ENCODE measurements at places on chromosomes 3 and 15. TPM values are rescaled to one million over a fixed set of nuclear protein-coding genes. Genes with fewer than 3 reads are reported as not detected.

Gene SACM1L
- 53.1 TPM for total RNA-seq

Gene LRRC34
- total RNA-seq: 4.0 TPM

Gene SLC41A3
- total RNA-seq: 74.3 TPM

Gene TMEM212
- total RNA-seq: not detected

Gene ULK3
- 36.1 TPM for total RNA-seq

Gene RPL32
- total RNA-seq: 1,227 TPM

Gene TPRG1
- 2.7 TPM for total RNA-seq

Gene TRIM59
- 4.8 TPM for total RNA-seq

DNA sequence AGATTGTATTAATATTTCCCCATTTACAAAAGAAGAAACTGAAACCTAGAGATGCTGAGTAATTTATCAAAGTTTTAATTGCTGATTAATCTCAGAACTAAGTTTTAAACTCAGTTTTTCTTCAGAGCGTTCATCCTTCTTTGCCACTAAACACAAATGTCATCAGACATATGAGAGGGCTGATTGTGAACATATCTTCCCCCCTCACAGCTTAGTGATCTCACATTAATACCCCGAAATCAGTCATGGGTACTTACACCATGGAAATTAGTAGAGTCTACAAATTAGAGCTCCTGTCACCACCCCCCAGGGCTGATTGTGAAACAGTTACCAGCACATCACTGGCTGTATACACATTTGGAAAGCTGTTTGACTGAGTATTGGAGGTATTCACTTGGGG is 189.3 kb upstream of the SGO1 start:
- DNase-seq: no peak

- no peak for DNase-seq
Observed at GRCh38 chr15:63401714-63402497, 20.3 kb upstream of the CA12 start.

DNA sequence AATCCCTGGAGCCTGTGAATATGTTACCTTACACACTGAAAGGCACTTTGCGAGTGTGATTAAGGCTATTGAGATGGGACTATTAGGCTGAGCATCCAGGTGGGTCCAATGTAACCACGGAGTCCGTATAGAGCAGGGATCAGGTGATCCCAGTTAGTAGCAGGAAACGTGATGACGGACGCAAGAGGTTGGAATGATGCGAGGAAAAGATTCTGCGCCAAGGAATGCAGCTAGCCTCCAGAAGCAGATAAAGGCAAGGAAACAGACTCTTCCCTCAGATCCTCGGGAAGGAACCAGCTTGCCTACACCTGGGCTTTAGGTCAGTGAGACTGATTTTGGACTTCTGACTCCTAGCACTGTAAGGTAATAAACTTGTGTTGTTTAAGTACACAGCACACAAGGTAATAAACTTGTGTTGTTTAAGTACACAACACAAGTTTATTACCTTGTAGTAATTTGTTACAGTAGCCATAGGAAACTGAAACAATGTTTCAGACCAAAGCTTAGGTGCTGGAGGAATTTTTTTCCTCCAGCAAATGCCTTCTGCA is 125.0 kb downstream of the CHST2 start:
- DNase-seq: no peak

DNA sequence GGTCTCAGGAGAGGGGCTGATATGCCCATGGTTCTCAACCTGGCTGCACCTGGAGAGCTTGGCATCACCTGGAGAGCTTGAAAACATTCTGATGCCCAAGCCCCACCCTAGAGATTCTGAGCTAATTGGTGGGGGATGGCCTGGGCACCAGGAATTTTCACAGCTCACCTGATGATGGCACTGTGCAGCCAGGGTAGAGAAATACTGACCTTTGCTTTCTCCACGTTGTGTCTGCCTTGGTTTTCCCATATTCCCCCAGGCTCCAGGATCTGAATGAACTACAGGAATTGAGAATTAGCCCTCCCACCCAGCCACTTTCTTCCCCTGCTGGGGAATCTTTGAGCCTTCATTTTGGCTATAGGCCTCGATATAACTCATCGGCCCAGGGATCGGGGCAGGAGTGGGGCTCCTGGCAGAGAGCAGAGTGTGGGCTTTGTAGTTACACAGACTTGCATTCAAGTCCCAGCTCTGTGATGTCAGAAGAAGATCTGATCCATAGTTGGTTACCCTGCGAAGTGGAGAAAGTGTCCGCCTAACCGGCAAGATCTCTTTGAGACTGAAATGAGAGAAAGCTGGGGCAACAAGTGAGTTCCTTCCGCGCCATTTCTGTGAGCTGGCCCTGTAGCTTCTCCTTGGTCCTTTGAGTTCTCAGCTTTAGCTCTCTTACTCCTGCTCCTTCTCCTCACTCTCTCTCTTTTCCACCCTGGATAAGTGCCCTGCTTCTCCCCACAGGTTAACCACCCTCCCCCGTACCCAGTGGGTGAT is 33.1 kb upstream of the UBE2Q2 start:
- DNase-seq: peak; percentile 20

DNA sequence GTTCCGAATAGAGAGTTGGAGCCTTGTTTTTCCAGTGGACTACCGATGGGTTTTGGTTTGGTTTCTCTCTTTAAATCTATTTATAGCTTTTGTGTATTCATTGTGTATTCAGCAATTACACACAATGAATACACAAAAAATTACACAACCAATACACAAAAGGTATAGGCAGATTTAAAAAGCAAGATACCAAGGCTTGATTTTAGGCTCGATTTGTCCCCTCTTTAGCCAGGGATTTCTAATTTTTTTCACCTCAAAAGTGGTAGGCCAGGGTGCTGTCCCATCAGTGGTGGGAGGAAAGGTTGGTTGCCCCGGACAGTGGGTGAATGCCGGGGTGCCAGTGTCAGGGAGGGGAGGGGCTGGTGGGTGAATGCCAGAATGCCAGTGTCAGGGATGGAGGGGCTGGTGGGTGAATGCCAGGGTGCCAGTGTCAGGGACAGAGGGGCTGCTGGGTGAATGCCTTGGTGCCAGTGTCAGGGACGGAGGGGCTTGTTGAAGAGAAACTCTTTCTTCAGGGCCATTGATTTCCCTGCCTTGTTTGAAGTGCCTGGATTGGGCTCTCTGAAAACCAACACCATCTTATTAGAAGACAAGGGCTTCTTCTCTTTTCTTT is 186.2 kb downstream of the GOLGA6L6 start:
- peak; percentile 76 for DNase-seq

GRCh38 chr3:14323401-14324223 is 78.8 kb upstream of the SLC6A6 start:
- DNase-seq: no peak

DNA sequence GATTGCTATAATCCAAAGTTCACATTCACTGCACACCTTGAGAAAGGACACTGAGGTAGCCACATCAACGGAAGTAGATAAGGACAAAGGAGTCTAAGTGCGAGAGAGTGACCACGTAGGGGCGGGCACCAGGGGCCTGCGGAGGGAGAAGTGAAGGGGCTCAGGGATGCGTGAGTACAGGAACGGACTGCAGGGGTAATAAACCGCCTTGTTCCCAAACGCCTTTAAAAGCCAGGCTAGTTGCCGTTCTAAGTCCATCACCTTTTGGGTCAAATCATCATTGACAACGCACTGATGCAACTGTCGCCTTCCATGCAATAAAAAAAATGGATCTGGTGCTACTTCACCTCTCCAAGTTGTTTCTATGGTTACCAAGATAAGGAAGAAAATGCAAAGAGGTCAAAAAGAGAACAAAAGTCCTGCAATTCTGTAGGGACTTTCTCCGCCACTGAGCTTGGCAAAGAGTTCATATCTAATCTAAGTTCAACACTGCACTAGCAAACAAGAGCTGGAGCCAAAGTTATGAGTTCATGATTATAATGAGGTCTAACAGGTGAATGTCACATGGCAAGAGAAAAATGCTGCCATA is 32.6 kb upstream of the ATP11B start:
- no peak for DNase-seq

DNA sequence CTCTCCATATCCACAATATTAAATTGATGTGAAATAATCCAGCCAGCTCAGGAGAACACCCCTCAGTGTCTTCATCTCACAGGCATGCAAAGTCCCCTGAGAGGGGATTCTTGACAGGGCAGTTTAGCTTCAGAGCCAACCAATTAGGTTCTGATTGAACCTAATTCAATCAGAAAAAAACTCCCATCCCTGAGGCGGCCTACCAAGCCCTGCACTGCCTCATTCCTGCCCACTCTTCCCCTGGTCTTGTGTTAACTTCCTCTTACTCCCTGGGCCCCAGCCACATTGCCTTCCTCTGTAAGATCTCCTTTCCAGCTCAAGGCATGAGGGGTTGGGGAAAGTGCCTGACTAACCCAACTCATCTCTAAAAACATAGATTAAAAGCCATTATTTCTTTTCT is 46.1 kb downstream of the FRMD4B start:
- no peak for DNase-seq

- DNase-seq: no peak
Observed at GRCh38 chr15:98946301-98947255, 61.0 kb downstream of the PGPEP1L start.

DNA sequence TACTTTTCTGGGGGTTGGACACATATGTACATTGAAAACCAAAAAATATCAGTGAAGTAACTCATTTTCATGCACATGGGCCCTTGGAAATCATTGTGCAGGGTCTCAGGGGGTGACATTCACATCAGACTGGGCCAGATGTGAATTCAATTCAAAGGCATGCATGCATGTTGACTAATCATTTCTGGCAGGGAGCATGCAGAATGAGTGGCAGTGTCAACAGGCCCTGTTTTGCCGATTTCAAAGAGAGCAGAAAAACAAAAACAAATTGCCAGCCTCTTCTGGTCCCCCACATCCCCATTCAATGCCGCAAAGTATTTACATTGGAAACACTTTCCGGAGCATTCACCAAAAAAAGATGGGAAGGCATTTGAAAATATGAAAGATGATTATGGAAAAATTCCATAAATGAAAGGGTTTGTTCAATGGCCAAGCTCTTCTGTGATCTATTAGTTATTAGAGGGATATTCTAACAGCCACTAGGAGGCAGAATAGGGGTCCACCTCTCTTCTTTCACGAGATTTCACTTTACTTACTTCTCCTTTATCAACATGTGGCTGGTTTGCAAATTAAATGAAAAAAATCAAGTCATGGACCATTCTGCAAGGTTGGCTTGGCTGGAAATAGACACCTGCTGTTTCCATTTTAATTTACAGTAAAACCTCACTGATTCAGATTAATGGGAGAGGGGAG is 119.9 kb upstream of the FEZF2 start:
- DNase-seq: no peak

DNA sequence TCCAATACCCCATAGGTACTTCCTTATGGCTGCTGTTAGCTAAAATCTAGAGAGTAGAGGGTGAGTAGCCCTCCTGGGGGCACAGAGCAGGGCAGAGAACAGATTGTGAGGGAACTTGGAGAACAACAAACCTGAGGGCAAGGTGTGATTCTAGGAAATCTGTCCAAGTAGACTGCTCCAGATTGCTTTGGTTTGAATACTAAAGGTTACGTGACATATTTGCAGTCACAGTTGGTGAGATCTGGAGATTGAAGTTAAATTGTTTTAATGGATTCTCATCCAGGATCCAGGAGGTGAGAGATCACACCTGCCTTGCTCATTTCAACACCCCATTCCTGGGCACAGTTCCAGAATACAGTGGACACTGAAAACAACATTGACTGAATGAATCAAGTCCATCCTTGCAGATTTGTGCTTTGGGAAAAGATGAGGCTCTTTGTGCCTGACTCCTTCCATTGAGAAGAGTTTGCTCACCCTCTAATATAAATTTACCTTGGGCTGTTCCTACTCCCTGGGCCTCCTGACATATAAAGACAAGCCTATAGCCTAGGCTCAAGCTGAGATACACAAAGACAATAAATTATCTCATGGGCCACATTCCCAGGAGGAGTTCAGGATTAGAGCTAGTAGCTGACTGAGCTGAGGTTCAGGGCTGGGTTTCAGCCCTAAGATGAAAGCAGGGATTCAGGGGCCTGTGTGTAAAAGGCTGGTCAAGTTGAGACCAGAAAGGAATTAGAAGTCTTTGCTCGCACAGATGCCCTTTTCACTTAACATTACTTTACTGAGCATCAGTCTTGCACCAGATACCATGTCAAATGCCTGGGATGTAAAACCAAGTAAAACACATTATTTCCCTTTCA is 400.9 kb upstream of the MCTP2 start:
- no peak for DNase-seq

DNA sequence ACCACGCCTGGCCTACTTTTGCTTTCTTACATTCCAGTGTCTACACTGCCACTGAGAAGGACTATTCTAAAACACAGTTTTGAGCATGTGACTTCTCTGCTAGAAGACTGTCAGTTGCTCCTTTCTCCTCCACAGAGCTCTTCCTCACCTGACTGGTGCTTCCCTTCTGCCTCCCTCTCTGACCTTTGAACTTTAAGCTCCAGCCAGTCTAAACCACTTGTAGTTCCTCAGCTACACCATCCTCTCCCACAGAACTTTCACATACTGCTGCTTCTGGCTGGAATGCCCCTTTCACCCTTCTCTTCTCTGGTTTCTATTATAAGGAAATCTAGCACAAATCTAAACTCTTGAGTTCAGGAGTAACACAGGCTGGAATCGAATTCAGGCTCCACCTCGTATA is 9.1 kb downstream of the NCEH1 start:
- DNase-seq: peak; percentile 3

GRCh38 chr3:41190509-41191284 is 8.6 kb upstream of the CTNNB1 start:
- no peak for DNase-seq

- no peak for DNase-seq
Observed at GRCh38 chr15:75835990-75836958, 7.0 kb upstream of the UBE2Q2 start.

DNA sequence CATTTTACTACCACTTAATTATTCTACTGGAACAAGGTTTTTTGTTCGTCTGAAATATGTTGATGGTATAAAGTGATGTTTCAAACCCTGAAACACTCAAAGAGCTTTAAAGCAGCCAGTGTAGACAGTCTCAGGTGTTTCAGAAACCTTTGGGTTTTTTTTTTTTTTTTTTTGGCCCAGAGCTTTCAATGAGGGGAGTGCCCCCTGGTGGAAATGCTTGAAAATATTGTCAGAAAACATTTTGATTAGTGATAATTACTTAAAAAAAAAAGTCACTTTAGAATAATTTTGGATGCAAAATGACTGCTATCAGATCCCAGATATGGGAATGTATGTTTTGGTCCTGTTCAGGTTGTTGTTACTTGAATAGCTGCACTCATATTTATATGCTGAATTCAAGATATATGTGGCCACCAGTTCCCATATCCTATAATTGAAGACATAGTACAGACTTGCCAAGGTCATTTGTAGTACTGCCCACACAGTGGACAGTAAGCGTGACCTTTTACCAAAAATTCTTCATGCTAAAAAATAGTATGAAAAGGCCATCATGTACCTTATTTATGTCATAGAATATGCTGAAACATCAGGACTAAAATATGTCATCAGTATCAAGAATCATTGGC is 35.9 kb downstream of the SATB1 start:
- no peak for DNase-seq
